ENCODE measurements at places on chromosomes 7 and 10.
A peak's percentile ranks its signal among the peaks of the same experiment; 100 is the strongest.

DNA sequence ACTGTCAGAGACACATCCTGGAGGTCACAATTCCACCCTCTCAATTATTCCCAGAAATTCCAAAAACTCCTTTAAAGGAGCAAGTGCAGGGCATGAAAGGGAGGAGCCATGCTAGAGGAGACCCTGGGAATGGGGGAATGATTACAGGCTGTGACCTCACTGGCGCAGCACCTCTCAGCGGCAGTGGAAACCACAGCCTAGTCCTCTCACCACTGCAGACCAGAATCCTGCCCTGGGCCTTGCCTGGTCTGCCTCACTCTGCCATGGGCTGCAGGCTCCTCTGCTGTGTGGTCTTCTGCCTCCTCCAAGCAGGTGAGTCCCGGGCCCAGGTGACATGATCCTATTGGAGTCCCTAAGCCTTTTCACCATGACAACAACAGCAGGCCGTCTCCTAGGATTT lies 50.5 kb upstream of the PRSS58 start:
- DNase-seq: no peak

DNA sequence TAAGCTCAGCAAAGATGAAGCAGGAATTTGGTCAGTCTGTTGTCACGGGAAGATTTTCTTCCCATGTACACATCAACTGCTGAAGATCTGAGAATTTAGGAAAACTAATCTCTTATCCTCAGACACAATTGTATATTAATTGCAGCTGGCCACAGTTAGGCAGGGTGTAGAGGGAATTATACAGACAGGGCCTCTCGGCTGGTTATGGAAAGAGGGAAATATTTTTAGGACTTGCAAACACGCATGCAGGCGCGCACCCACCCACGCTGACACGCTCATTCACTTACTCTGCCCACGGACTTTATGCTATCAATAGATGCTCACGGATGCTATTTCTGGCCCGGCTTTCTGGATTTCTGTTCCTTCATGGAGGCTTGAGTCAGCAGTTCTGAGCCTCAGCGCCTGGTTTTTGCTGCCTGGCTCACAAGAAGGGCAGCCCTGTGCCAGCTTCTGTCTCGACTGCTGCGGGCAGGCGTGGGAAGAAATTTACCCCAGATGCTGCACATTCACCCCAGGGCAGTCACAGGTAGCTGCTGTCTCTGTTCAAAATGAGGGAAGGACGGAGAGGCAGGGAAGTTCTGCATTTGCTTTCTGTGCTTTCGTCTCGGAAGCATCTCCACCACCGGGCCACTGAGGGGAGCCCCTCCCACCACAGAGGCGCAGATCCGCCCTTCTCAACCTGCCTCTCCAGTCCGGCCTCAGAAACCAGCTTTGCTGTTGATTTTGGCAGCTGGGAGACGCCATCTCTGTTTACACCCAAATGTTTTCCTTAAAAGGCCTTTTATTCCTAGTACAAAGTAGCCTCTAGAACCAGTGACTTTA lies 116.3 kb upstream of the BTBD16 start:
- peak; percentile 76 for DNase-seq

DNA sequence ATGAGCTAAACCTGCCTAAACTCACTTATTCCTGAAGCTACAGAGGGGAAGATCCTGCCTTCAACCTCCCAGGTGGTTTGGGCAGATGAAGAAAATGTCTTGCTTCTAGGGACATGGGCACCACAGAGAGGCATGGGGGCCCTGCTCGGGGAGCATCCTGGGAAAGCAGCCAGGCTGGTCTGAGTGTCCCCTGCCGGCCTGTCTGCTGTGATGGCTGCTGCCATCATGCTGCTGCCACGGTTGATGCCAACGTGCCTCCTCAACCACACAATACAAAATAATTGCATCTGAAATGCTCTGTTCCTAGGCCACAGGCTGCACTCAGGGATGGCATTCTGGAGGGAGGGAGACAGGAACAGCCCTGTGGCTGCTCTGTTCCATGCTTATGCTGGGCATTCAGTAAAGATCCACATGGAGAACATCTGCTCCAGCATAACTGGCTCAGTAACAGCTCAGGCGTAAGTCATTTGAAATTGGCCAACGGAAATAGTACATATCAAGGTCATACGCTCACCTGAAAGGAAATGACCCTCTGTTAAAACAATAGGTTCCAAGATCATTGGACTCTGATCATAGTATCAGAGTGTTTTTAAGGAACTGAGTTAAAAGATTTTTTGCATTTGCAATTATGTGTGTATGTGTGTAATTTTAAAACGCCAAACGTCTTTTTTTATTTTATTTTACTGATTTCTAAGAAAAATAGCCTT lies 299.0 kb downstream of the TNS3 start:
- no peak for DNase-seq

- no peak for DNase-seq
These were observed 31.9 kb upstream of the TBX20 start for GRCh38 chr7:35285799-35286198.
